Skeletal muscle cell (primary cell): ENCODE measurements at places on chromosomes 11 and 22.

- DNase-seq = no peak
Observed at GRCh38 chr11:111372538-111372937, 6.5 kb downstream of the POU2AF1 start.

GRCh38 chr11:13137844-13138301, 128.8 kb downstream of the RASSF10 start:
- DNase-seq = no peak

DNA sequence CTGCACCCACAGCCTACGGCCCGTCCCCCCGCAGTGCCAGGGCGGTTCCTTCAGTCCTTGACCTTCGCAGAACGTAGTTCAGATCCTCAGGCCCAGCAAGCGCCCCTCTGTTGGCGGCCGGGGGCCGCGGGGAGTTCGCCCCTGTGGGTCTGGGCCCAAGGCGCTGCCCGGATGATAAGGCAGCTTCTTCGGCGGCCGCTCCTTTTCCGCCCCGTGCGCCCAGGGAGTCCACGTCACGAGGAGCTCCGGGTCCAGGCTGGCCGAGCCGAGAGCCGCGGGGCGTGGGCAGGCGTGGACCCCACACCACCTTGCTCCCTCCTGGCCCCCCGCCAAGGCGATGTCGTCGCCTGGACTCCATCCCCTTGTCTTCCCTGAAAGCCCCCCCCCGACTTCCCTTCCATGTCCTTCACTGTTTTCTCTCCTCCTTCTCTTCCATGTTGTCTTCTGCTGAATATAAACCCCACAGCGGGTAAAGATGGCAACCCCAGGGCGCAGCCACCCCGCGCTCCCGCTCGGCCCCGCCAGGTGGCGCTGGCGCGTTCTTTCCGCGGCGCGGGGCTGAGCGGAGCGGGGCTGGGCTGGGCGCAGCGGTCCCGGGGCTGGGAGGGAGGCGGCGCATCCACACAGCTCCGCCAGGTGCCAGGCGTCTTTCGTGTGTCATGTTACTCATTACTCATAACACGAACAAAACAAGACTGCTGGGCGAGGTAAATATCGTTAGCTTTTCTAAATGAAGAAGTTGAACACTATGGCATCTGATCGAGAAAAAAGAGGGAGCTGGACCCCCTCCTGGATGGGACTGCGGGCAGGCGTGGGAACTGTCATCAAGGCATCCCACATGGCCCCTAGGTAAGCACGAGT, 321.0 kb downstream of the NTM start:
- no peak for DNase-seq

DNA sequence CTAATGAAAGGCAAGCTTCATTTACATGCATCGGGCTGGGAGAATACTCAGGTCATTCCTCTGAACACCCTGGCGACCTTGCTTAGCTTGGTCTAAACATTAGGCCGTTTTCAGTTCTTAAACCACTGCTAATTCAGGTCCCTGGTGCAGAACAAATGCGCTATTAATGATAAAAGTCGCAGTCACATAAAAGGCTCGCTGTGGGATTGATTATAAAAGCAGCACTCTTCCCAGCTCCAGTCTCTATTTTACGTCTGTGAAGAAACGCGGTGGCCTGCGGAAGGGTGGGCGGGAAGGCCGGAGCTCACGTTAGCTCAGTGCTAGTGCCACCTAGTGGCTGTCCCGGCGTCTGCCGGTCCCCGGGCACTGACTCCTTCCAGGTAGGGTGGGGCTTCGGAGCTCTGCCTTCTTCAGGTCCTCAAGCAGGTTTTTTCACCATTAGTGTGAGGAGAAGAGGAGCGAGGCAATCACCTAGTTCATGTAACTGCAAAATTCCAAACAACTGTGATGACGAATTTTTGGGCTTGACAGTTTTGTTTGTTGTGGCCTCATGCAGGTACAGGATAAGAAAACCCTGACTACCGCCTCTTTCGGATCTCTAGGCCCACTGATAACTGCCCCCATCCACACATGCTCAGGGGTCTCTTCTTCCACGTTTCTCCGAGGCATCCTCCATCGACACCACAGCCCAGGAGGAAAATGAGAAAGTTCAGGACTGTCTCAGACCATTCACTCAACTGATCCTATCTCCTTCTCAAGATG, 66.5 kb upstream of the CLMP start:
- no peak for DNase-seq

GRCh38 chr11:77589181-77589520, 602 bp upstream of the AQP11 start:
- DNase-seq = no peak

- no peak for DNase-seq
Observed at GRCh38 chr22:48299801-48300200, 1527.9 kb downstream of the BRD1 start.

- DNase-seq = no peak
Observed at GRCh38 chr11:116459185-116460045, 313.4 kb downstream of the BUD13 start.

DNA sequence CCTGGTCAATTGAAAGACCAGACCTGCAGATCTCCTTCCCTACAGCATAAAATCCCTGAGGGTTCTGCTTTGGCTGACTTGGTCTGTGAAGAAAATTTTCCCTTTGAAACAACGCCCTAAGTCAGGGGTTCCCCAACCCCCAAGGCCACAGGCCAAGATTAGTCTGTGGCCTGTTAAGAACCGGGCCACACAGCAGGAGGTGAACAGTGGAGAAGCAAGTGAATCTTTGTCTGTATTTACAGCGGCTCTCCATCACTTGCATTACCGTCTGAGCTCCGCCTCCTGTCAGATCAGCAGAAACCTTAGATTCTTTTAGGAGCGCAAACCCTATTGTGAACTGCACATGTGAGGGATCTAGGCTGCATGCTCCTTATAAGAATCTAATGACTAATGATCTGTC, 38.2 kb downstream of the CCDC83 start:
- no peak for DNase-seq

DNA sequence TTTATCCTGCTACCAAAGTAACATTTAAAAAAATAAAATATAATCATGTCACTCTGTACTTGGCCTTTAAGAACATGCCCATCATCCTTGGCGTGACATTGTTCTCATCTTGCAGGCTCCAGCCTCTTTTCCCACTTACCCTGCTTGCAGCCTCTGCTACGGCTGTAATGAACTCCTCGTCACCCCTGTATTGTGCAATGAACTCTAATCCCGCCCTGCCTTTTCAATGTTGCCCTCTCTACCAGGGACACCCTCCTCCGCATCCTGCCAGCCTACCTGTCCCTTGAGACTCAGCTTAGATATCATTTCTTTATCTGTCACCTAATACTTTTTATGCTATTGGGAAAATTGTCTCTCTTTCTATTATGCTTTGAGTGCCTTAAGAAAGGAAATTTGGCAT, 12.6 kb upstream of the MMP20 start:
- DNase-seq = no peak
